ENCODE measurements at places on chromosomes 16 and 17.

DNA sequence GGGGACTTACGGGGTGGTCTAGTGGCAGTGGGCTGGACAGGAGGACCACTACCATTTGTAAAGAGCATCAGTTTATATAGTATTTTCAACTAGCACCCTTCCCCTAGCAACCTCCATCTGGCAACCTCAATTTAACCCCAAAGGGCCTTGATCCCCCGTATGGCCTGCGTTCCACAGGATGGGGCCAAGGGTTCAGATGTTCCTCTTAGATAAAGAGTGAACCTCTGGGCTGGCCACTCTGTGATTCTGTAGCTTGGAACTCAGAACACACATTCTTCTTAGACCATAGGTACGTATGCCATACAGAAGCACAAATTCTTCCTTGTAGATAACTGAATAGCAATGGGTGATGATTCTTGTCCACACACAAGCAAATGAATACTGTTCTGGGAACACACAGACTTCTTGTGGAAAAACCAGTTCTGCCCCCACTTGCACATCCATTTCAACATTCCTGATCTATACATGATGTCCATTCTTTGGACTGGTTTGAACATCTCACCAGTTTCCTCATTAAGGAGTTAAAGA is 1.9 kb upstream of the GGA2 start:
- H3K4me3 ChIP-seq: no peak overlapping the region
- H3K27me3 ChIP-seq: no peaks in the 10 kb centered on the region
- H3K27ac ChIP-seq: no peak overlapping the region
- DNase-seq: no peak

GRCh38 chr16:1040346-1040745 is 32.2 kb upstream of the SSTR5 start:
- no peaks in the 10 kb centered on the region for H3K4me1 ChIP-seq
- no peak overlapping the region for H3K27ac ChIP-seq
- no peak for DNase-seq
- no peak overlapping the region for H3K4me3 ChIP-seq
- H3K36me3 ChIP-seq: no peaks in the 10 kb centered on the region

- H3K4me1 ChIP-seq: no peaks in the 10 kb centered on the region
- H3K36me3 ChIP-seq: no peaks in the 10 kb centered on the region
- H3K27me3 ChIP-seq: peaks cover 23% of the 10 kb centered on the region
- no peak overlapping the region for H3K27ac ChIP-seq
- DNase-seq: no peak
Observed at GRCh38 chr17:20174588-20175265, 165.6 kb downstream of the SPECC1 start.

GRCh38 chr16:88102597-88102996 is 151.4 kb downstream of the BANP start:
- H3K4me3 ChIP-seq: no peak overlapping the region
- peaks cover 6% of the 10 kb centered on the region for H3K27me3 ChIP-seq
- H3K4me1 ChIP-seq: no peaks in the 10 kb centered on the region
- no peak for DNase-seq
- no peaks in the 10 kb centered on the region for H3K36me3 ChIP-seq
- no peak overlapping the region for H3K27ac ChIP-seq

DNA sequence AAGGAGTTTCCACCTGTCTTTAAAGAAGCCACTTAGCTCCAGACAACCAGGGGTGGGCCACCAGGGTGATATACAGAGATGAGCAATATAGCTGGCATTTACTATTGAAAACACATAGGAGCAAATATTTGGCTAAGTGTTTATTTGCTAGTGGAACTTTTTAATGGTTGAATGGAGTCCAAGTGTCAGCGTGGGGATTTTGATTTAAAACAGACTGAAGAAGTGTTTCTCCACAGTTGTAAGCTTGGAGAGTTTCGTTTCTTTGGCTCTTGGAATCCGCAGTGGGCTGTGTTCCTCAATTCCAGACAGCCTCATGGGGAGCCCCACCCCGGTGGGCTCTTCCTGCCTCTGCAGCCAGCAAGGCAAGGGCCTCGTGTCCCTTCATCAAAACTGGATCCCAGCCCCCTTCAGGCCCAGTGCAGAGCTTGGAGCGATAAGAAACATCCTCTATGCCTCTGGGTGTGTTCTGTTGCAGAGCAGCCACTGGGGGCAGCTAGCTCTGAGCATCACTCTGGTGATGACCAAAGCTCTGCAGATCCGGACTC is 36.1 kb downstream of the NOG start:
- H3K36me3 ChIP-seq: no peaks in the 10 kb centered on the region
- H3K4me1 ChIP-seq: no peaks in the 10 kb centered on the region
- no peak overlapping the region for H3K4me3 ChIP-seq
- peaks cover 10% of the 10 kb centered on the region for H3K27me3 ChIP-seq
- H3K27ac ChIP-seq: no peak overlapping the region
- no peak for DNase-seq

GRCh38 chr17:81489998-81490992 is 22.3 kb downstream of the ACTG1 start:
- DNase-seq: no peak
- H3K36me3 ChIP-seq: no peaks in the 10 kb centered on the region
- H3K27ac ChIP-seq: peak overlapping the region; percentile 47
- peak overlapping the region; percentile 67 for H3K4me3 ChIP-seq

- H3K27me3 ChIP-seq: no peaks in the 10 kb centered on the region
- no peaks in the 10 kb centered on the region for H3K36me3 ChIP-seq
- H3K27ac ChIP-seq: no peak overlapping the region
- DNase-seq: no peak
Observed at GRCh38 chr17:64615028-64615677, 47.0 kb downstream of the SMURF2 start.

GRCh38 chr17:8153957-8154607 is 1.9 kb upstream of the PER1 start:
- no peak overlapping the region for H3K27ac ChIP-seq
- DNase-seq: peak; percentile 98
- peaks cover 19% of the 10 kb centered on the region for H3K36me3 ChIP-seq
- no peaks in the 10 kb centered on the region for H3K27me3 ChIP-seq
- H3K4me1 ChIP-seq: peaks cover 48% of the 10 kb centered on the region

DNA sequence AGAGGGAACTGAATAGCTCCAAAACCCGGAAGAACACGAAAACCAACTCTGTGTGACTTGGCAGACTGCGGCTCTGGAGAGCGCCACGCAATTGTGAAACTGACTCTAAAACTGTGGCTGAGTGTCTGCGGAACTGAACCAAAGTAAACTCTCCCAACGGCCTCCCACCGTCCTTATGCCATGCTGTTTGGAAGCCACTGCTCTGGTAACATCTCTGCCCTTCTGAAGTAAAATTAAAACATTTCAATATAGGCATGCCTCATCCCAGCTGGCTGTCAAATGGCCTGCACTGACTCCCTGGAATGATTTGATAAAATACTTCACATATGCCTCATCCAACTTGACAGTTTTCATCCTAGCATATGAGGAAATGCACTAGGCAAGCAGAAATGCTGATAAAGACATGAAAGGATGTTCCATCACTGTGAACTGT is 70.2 kb downstream of the PARN start:
- peaks cover 2% of the 10 kb centered on the region for H3K4me1 ChIP-seq
- no peaks in the 10 kb centered on the region for H3K27me3 ChIP-seq
- H3K36me3 ChIP-seq: peaks cover 3% of the 10 kb centered on the region
- H3K4me3 ChIP-seq: no peak overlapping the region

DNA sequence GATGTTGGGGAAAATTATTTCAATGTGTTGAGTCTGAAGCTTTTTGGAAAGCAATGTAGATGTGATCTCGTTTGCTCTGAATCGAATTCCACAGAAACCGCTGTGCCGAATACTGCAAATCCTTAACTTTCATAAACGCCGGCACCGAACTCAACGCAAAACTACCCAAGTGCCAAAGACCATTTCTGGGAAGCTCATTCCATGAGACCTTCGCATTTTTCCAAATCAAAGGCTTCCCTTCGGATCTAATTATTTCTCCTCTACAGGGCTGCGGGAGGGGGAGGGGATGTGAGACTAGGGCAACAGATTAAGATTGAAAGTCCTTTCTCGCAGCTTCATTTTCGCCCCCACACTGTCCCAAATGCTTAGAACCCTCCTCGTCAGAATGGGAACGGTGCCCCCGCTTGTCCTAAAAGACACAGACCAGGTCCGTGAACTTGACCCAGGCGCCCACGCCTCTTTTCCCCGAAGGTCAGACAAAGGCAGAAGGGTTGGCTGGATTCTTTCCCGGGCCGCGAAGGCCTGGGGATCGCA is 4.0 kb downstream of the PRAC1 start:
- H3K36me3 ChIP-seq: peaks cover 2% of the 10 kb centered on the region
- H3K27ac ChIP-seq: peak overlapping the region; percentile 21
- H3K4me3 ChIP-seq: no peak overlapping the region
- peaks cover 11% of the 10 kb centered on the region for H3K4me1 ChIP-seq
- peaks cover 81% of the 10 kb centered on the region for H3K27me3 ChIP-seq
